PC-3 (cell line): ENCODE measurements at places on chromosomes 5 and 9. TPM values are rescaled to one million over a fixed set of nuclear protein-coding genes. Genes with fewer than 3 reads are reported as not detected.
A peak's percentile ranks its signal among the peaks of the same experiment; 100 is the strongest.

Gene ELAVL2
- total RNA-seq: 10.9 and 16.3 TPM in 2 replicates

Gene N4BP3
- total RNA-seq: 0.36 and 0.86 TPM in 2 replicates

Gene SPATA31A3
- total RNA-seq: not detected in 2 replicates

Gene LCN15
- not detected in 2 replicates for total RNA-seq

Gene PPIP5K2
- total RNA-seq: 40.4 and 52.2 TPM in 2 replicates

Gene FGFR4
- 24.6 and 34.9 TPM in 2 replicates for total RNA-seq

Gene ADAMTS6
- 1.5 and 1.7 TPM in 2 replicates for total RNA-seq

Gene CANX
- total RNA-seq: 293 and 348 TPM in 2 replicates

Gene PCDHA9
- total RNA-seq: 0.22 and 0.35 TPM in 2 replicates

Gene PTGES
- 21.0 and 26.8 TPM in 2 replicates for total RNA-seq

Gene SLC35A4
- 25.0 and 29.1 TPM in 2 replicates for total RNA-seq

Gene ELP1
- total RNA-seq: 26.0 and 53.6 TPM in 2 replicates

- H3K4me1 ChIP-seq: peaks cover 7% of the 10 kb centered on the region
- DNase-seq: no peak
- H3K27me3 ChIP-seq: no peaks in the 10 kb centered on the region
- no peak overlapping the region for H3K27ac ChIP-seq
Measured at GRCh38 chr5:81760521-81760920, 9.6 kb upstream of the SSBP2 start.

GRCh38 chr5:131644822-131645221 lies 9.8 kb upstream of the RAPGEF6 start:
- DNase-seq: peak; percentile 25
- no peak overlapping the region for H3K27ac ChIP-seq
- no peaks in the 10 kb centered on the region; the same call in 1 of the 2 replicates for H3K36me3 ChIP-seq
- no peaks in the 10 kb centered on the region for H3K27me3 ChIP-seq

DNA sequence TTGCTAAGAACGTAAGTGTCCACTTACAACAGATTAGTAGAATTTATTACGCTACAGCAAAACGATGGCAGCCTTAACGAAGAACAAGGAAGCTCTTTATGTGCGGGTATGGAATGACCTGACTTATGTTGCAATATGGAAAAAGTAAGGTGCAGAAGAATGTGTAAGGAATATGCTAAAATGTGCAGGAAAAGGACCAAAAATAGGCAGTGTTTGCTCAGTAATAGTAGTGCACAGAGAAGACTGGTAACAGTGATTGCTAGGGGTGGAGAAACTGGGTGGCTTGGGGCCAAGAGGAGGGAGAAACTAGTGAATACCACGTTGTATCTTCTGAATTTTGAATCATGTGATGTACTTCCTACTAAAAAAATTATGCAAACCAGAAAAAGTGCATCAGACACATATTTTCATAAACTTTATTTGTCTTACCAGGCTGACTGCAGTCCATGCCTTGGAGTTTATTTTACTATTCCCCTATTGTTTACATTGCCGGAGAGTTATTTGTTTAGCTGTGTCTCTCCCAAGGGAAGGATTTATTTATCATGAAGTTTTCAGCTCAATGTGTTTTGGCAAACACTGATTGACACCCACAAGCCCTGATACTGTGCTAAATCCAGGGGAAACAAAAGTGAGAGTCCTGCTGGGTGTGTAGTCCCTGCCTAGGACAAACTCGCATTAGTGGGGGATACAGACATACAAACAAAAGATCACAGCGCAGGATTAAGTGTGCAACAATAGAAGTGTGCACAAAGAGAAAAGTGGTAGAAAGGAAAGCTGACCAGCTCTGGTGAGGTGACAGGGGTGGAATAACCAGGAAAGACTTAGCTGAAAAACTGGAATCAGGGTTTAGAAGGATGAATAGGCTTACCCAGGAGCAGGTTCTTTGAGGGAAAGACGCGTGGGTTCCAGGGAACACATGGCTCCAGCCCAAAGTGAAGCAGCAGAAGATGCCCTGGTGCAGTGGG lies 34.0 kb upstream of the ZNF484 start:
- H3K36me3 ChIP-seq: no peaks in the 10 kb centered on the region
- H3K27me3 ChIP-seq: no peaks in the 10 kb centered on the region
- no peak overlapping the region for H3K27ac ChIP-seq
- H3K4me3 ChIP-seq: peak overlapping the region; percentile 13; the same call in 1 of the 2 replicates

- no peak for DNase-seq
- no peaks in the 10 kb centered on the region for H3K27me3 ChIP-seq
- no peak overlapping the region for H3K27ac ChIP-seq
- peaks cover 6% of the 10 kb centered on the region for H3K4me1 ChIP-seq
- no peaks in the 10 kb centered on the region for H3K36me3 ChIP-seq
Measured at GRCh38 chr5:120101771-120102170, 362.3 kb upstream of the PRR16 start.

DNA sequence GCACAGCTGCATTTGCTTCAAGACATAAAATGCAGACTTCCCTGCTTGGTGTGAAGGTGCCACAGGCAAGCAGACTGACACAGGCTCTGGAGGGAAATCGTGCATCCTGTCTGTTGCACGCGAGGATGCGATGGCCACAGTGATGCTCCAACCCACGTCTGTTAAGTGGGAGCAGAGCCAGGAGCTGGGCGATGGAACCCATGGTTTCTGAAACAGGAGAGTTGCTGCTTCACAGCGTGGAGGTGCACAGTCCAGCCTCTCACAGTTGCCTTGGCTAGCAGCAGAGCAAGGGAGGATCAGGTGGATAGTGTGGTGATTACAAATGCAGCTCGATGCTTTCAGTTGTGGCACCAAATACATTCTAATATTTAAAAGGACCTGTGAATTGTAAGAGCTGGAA lies 108.8 kb downstream of the TENT4A start:
- no peak for DNase-seq
- no peak overlapping the region for H3K27ac ChIP-seq
- no peaks in the 10 kb centered on the region for H3K36me3 ChIP-seq
- peaks cover 86% of the 10 kb centered on the region for H3K27me3 ChIP-seq
- no peak overlapping the region for H3K4me3 ChIP-seq

DNA sequence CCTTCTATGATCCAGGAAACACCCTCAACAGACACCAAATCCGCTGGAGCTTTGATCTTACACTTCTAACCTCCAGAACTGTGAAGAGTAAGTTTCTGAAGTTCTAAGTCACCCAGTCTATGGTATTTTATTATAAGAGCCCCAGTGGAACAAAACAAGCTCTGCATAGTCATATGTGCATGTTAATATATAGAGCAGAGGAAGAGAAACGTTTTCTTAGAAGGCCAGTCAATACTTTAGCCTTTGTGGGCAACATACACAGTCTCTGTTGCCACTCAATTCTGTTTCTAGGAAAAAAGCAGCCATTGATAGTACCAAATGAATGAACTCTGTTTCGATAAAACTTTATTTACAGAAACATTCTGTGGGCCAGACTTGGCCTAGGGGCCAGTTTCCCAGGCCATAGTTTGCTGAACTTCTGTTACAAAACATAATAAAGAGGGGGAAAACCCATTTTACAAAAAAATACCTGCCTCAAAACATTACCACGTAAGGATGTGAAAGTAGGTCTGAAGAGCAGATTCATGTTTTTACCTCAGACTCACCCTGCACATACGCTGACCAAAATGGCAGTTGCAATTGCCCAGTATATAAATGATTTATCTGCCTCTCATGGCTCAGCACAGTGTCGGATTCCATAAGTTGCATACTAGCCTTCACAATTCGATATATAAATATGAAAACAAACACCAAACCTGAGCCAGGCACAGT lies 350.5 kb downstream of the SLIT3 start:
- peaks cover 31% of the 10 kb centered on the region for H3K27me3 ChIP-seq
- no peaks in the 10 kb centered on the region for H3K4me1 ChIP-seq
- no peaks in the 10 kb centered on the region for H3K36me3 ChIP-seq
- H3K27ac ChIP-seq: no peak overlapping the region

GRCh38 chr9:136075881-136076678 lies 19.0 kb downstream of the NACC2 start:
- no peak for DNase-seq
- H3K4me1 ChIP-seq: no peaks in the 10 kb centered on the region
- no peaks in the 10 kb centered on the region for H3K36me3 ChIP-seq
- no peaks in the 10 kb centered on the region for H3K27me3 ChIP-seq

DNA sequence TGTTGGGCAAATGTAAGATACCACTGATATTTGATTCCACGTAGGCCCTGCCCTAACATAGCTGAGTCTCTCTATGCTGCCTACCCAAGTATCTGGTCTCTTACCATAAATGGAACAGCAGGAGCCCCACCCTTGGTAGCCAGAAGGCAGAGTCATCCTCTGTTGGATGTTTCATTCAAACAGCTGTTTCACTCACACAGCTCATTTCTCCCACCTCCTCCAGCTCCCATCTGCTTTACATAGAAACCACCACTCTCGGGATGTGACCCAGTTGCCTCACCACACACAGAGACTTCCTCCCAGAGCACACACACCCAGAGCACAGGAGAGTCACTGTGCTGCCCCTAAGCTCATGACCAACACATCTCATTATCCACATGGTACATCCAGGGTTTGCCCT lies 165.3 kb downstream of the TMEM167A start:
- no peak for DNase-seq
- no peak overlapping the region for H3K4me3 ChIP-seq
- H3K27ac ChIP-seq: no peak overlapping the region

DNA sequence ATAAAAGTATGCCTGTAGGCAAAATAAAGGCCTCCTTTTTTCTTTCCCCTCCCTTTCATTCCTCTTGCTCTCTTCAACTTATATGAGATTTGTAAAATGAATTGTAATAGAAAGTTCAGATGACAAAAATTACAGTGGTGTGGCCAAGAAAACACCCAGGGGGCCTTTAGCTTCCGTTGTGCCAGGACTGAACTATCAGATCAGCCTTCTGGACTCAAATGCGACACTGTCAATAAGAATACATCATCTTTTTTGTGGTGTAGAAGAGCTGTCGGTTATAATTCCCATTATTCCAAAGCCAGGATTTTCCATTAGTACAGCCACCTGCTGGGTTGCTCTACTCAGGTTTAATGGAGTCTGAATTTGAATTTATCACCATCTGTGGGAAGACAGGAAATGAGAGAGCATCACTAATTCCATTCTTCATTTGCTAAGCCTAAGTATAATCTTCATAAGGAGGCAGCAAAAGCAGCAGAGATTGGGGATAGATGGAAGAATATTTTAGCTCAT lies 443.4 kb downstream of the ANXA1 start:
- H3K36me3 ChIP-seq: no peaks in the 10 kb centered on the region
- no peak overlapping the region for H3K4me3 ChIP-seq
- no peak for DNase-seq

DNA sequence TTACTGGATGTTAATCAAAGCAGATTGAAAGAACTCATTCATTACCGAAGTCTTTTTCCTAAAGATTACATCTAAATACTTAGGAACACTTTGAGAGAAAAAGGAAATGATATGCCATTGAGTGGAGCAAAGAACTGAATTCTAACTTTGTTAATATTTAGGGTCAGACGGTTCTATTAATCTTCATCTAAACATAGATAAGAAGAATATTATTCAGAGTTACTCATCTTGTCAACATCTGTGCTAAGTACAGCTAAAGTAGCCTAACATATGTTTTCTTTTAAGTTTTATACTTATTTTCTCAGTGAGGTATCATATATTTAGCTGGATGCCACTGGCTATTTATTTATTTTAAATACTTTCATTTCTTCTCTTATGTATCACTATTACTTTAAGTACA lies 1763.7 kb downstream of the EFNA5 start:
- no peaks in the 10 kb centered on the region for H3K36me3 ChIP-seq
- H3K4me1 ChIP-seq: peaks cover 9% of the 10 kb centered on the region; the same call in 1 of the 2 replicates
- no peak overlapping the region for H3K27ac ChIP-seq
- no peaks in the 10 kb centered on the region for H3K27me3 ChIP-seq

DNA sequence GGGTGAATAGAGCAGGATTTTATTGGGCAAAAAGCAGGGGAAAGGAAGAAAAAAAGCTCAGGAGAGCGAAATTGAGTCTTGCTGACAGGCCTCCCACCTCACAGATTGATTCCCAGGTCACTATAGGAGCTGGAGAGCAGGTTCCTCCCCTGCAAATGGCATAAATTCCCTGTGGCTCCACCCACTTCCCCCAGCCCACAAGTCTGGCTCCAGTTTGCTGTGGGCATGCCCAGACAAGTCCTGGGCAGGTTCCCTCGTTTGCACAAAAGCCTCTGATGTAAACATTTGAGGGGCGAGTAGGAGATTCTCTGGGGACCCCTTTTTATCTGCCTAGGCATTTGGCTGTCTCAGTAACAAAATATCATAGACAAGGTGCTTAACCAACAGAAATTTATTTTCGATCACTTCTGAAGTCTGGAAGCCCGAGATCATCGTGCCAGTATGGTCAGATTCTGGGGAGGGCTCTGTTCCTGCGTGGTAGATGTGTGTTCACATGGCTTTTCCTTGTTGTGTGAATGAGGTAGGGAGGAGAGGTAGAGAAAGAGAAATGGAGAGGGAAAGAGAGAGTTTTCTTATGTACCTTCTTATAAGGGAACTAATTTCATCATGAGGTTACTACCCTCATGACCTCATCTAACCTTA lies 614.5 kb downstream of the MAT2B start:
- no peak overlapping the region for H3K4me3 ChIP-seq
- no peaks in the 10 kb centered on the region for H3K4me1 ChIP-seq
- H3K27me3 ChIP-seq: no peaks in the 10 kb centered on the region
- H3K36me3 ChIP-seq: no peaks in the 10 kb centered on the region
- DNase-seq: no peak

DNA sequence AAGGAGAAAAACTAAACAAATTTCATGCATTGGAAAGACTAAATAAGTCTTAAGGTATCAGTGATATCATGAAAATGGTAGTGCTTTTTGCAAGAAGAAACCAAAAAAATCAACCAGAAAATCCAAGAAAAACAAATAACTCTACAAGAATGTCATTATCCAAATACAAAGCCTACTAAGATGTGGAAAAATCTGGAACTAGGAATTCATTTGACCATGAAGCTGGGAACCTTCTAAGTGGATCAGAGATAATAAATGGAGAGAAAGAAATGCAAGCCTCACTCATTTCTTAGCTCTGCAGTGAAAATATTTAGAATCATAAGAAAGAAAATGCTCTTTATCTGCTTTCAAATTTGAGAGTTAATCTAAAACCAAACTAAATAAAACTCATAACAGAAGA lies 51.3 kb downstream of the RASEF start:
- H3K27me3 ChIP-seq: no peaks in the 10 kb centered on the region
- no peaks in the 10 kb centered on the region for H3K4me1 ChIP-seq
- no peak for DNase-seq
- H3K4me3 ChIP-seq: no peak overlapping the region

DNA sequence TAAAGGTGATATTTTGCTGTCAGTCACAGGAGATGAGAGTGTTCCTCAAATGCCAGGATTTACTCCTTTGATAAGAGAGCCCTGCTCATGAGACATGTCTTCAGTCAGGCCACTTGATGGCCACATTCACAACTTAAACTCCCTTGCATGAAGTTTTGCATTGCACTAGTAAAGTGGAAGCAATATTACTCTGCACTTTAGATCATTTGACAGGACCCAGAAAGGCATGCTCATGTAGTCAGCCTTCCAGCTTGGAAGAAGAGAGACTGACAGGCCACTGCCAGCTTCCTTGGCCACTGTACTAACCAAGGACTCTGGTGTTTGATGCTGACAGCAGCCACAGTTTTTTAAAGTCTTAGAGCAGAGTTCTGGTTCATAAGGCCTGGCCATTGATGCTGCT lies 42.6 kb downstream of the NPR3 start:
- H3K27ac ChIP-seq: no peak overlapping the region
- peak; percentile 9 for DNase-seq
- H3K4me1 ChIP-seq: no peaks in the 10 kb centered on the region
- H3K27me3 ChIP-seq: no peaks in the 10 kb centered on the region
- no peaks in the 10 kb centered on the region for H3K36me3 ChIP-seq
- H3K4me3 ChIP-seq: no peak overlapping the region

GRCh38 chr5:33332804-33333203 lies 108.0 kb upstream of the TARS1 start:
- H3K4me1 ChIP-seq: no peaks in the 10 kb centered on the region
- no peaks in the 10 kb centered on the region for H3K27me3 ChIP-seq
- DNase-seq: no peak
